Stimulated activated CD8-positive, alpha-beta memory T cell treated with anti-CD3 and anti-CD28 coated beads, Interleukin-2, amount 100 ng/mL, for 1 hour (primary cell): ENCODE measurements at places on chromosomes 5 and 9.

- no peak for DNase-seq
Observed at GRCh38 chr9:106487266-106487665, 375.7 kb upstream of the ZNF462 start.

DNA sequence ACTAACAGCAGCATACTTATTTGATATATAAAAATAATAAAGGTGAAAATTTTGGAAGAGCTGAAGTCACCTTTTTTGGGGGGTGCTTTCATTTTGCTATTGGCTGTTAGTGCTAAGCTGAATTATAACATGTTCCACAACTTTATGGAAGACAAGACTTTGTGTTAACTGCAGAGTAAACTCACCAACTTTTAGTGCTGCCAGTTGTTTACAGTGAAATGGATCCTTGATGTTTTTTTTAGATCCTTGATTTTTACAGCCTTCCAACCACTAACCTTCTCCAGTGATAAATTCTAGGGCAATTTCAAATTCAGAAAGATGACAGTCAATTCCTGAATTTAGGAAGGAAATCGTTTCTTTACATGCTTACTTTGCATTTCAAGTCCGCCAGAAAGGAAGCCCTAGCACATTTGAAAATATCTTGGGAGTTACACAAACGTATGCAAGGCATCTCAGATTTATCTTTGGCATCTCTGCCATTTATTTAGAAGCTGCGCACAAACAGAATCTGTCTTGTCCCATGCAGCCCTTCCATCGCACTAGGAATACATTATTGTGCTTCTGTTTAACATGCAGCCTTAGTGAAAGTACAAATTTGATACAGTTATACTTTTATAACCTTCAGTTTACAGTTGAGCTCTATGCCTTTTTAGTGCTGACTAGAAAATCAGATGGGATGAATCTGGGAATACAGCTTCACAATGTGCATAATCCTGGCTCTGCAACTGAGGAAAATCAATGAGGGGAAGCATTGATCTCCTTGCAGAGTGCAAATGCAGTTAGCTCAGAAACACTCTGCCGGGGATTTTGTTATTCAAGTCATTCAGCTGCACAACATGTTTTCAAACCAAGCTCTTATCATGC lies 142.4 kb upstream of the ZNF608 start:
- no peak for DNase-seq

GRCh38 chr9:76586390-76587314 lies 127.7 kb downstream of the GCNT1 start:
- DNase-seq, result no peak

GRCh38 chr9:76161106-76161505 lies 233.1 kb downstream of the RFK start:
- DNase-seq, result no peak

DNA sequence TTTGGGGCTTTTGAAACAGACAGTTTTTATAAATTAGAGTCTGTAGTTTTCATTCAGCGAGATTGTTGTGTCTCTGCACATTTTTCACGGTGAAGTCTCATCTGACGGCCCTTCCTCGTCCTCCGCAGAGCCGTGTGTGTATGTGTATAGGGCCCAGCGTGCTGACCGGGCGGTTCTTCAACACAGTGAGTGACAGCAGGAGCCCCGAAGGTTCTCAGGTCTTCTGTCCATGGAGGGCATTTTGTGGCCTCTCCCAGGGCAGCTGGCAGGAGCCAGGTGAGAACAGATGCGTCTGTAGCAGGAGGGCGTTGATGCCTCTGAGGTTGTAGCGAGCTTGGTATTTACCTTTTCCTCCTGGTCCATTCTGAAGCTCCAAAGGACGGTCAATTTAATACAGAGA lies 116.0 kb upstream of the LPCAT1 start:
- DNase-seq, result no peak

GRCh38 chr9:70531311-70531710 lies 116.9 kb upstream of the KLF9 start:
- no peak for DNase-seq

DNA sequence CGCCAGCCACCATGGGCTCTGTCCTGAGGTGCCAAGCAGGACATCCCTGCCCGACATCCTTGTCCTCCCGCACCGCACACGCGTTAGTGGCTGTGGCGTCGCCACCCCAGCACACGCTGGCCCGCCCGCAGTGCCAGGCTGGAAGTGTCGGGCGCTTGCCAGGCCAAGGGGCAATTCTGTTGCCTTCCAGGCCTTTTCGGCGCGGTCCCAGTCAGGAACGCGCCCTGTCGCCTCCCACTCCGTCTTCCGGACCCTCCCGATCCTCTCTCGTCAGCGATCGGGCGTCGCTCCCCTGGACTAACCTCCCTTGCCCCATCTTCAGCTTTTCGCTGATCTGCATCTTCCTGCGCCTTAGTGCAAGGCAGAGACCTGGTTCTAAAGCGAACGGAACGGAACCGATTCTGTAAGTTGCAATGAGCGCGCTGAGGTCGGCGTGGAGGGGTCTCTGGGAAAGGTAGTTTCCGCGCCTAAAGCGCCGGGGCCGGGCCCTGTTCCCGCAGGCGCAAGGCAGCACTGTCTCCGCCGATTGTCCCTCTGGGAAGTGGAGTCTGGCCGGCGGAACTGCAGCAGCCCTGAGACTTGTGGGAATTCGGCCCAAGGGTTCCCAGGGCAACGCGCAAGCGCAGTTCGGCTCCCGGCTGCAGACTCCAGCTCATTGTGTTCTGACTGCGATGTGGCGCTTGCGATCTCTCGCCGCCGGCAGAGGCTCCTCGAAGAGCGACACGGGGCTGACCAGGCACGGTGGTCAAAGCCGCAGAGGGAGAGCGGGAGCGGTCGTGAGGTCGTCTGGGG lies at the start of gene ZNF454:
TSS of gene ZNF454 (plus strand) at position 630 of the 792 bp plus-strand sequence. CDS start 1,594 bp downstream, outside the sequence.
- no peak for DNase-seq

DNA sequence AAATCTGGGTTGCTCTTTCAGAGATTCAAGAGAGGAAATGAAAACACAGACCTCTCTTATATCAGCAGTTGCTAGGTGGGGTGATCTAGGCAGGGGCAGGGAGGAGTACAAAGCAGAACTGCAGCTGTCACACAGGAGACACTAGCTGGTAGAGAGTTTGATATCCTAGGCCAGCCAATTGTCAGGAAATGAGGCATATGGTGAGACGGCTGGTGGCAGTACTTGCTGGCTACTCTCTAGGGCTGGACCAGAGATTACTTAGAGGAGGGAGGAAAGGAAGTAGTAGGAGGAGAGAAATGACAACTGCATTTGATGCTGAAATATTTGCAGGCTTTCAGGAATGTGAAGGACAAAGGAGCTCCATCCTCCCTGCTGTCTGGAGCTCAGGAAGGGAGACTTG lies 113.8 kb downstream of the TRIM32 start:
- DNase-seq, result no peak

GRCh38 chr5:98927242-98927988 lies 1.4 kb downstream of the CHD1 start:
- peak; percentile 39 for DNase-seq

- DNase-seq, result no peak
Observed at GRCh38 chr5:24817966-24818365, 173.2 kb upstream of the CDH10 start.

DNA sequence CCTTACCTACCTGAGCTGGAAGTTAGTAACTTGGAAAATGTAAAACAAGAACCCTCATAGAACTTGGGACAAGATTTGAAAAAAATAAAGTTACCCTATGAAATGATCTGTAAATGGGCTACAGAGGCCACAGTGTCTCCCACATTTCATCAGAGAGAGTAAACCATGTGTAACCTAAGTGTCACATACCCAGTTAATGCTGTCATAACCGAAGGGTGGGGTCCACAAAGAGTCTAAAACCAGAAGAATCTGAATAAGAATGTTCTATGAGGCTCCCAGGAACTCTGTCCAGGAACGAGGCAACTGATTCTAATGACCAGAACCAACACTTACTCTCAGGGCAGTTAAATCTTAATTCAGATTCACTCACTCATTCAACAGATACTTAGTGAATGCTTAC lies 1.0 kb upstream of the FAM13B start:
- DNase-seq, result no peak

GRCh38 chr5:22844636-22845035 lies 8.5 kb downstream of the CDH12 start:
- DNase-seq, result no peak

DNA sequence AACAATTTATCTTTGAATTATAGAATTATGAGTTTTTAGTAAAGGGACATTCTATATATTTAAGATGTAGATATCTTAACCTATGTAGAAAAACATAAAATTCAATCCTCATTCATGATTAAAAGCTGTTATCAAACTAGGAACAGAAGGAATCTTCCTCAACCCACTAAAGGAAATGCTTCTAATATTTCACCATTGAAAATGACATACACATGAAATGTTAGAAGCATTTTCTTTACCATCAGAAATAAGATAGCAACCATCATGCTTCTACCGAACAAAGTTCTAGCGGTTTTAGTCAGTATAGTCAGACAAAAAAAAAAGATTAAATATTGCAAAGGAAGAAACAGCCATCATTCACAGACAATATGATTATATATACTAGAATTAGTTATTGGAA lies 32.2 kb downstream of the SHOC1 start:
- no peak for DNase-seq

GRCh38 chr5:168086104-168086610 lies 205.3 kb upstream of the WWC1 start:
- DNase-seq, result no peak

GRCh38 chr5:151082282-151082902 lies 1.6 kb upstream of the TNIP1 start:
- no peak for DNase-seq

DNA sequence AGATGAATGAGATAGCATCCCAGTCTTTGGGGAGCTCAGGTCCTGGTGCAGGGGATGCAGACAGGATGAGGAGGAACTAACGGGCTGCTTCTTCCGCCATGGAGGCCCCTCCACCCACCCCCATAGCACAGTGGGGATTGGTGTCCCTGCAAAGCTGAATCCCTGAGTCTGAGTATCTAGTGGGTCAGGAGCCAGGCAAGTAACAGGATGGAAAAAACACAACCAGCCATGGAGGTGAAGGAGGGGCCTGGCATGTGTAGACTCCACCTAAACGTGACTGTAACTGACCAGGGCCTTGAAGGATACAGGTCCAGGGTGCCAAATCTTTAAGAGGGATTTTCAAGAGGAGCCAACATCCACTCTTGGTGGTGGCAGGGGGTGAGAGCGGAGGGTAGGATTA lies 327.8 kb upstream of the MSX2 start:
- DNase-seq, result no peak

GRCh38 chr5:180026320-180026719 lies 45.2 kb downstream of the RNF130 start:
- no peak for DNase-seq

GRCh38 chr5:96629774-96630173 lies 32.4 kb upstream of the CAST start:
- no peak for DNase-seq

- DNase-seq, result no peak
Observed at GRCh38 chr5:135242021-135242865, 156.8 kb downstream of the MACROH2A1 start.

GRCh38 chr9:99595796-99596195 lies 225.9 kb upstream of the NR4A3 start:
- no peak for DNase-seq

- no peak for DNase-seq
Observed at GRCh38 chr5:53381-54174, 38.4 kb upstream of the PLEKHG4B start.

DNA sequence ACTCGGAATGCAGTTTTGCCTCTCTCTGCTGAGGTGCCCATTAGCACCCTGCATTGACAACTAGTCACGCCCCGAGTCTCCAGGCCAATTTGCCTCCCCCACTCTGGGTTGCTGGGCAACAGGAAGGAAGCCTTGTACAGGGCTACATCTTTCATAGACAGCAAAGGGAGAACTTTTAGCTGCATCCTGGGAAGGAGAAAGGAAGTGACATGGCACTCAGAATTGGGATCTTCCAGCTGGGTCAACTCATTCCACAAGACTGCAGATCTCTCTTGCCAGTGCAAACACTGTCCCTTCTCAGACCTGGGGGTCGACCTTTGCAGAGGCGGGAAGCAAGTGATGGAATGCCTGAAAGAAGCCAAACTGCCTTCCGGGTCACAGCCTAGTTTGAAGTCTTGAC lies 282.0 kb downstream of the SLIT3 start:
- DNase-seq, result no peak

- DNase-seq, result no peak
Observed at GRCh38 chr9:71647094-71647591, 121.2 kb downstream of the CEMIP2 start.

- no peak for DNase-seq
Observed at GRCh38 chr9:100221538-100221937, 122.5 kb downstream of the INVS start.

- DNase-seq, result no peak
Observed at GRCh38 chr9:2155966-2156365, 140.8 kb downstream of the SMARCA2 start.

DNA sequence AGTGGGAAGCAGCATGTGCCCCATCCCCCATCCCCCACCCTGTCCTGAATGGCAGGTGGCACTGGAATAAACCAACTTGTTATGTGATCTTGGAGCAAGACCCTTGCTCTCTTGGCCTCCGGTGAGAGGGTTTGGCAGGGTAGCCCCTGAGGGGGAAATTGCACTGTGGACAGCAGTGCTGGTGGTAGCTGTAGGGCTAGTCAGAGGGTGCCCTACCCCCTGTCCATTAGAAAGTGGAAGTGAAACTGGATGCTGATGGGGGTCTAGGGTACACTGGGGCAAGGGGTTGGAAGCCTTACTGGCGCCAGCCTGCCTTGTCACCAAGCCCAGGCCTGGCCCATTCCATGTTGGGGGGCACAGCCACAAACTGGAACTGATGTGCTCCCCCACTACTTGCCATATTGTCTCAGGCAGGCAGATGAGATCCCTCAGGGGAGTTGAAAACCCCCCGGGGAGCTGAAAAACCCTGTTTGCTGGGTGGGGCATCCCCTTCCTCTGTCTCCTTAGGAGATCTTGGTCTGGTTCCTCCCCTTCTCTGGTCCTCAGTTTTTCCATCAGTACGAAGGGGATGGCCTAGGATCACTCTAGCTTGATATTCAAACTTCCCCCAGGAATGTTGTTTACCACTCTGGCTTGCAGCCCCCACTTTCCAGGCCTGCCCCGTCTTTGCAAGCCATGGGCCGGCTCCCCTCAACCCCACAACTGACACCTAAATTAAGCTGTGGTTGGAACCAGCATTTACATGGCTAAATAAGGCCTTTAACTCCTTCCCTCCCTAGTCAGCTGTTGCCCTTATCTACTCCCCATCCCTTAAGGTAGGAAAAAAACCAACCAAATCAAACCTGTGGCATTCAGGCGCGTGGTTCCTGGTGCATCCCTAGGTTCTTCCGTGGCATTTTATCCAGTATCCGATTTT lies 14.4 kb upstream of the SYNPO start:
- DNase-seq, result no peak

DNA sequence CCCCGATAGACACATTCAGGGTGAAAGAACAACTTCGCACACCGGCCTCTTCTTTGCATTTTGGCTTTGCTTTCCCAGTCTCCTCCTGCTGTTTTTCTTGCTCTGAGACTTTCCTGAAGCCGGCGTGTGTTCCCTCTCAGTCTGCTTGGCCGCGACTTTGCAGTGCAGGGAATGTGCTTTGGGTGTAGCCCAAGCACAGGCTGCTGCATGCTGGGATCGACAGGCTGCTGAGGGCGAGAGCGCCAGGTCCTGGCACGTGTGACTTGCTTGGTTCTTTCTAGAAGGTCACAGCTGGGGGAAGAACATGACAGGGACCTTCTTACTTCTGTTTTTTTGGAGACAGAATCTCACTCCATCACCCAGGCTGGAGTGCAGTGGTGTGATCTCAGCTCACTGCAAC lies 40.6 kb downstream of the TENT4A start:
- DNase-seq, result no peak
